T-helper 2 cell (primary cell): ENCODE measurements at places on chromosomes 7 and 10.

DNA sequence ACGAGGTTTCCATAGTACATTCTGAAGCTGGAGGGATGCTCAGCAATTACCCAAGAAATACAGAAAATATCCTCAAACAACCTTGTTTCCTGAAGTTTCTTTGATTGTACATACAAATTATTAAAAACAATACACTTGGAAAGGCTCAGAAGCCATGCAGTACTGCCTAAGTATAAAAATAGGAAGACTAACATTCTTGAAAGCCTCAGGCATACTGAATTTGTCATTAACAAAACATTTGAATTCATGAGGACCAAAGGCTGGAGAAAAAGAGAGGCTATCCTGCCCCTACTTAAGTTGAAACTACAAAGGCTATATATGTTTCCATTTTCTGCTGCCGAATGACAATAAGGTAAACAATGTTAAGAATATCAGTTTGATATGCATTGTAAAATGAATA lies 54.3 kb upstream of the SGCE start:
- DNase-seq, result no peak

DNA sequence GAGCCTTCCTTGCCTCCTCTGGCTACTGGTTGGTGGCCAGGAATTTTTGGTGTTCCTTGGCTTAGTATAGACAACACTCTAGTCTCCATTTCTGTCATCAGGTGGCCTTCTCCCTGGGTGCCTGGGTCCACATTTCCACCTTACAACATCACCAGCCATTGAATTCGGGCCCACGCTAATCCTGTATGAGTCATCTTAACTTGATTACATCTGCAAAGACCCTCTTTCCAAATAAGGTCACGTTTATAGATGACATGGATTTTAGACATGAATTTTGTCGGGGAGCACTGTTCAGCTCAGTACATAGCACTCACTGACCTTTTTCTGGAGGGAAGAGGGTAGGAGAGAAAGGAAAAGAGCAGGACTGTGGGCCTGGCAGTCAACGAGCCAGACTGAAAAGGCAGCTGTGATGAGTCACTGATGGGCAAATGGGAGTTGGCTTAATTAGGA lies 39.4 kb downstream of the MMRN2 start:
- no peak for DNase-seq

- DNase-seq, result no peak
Measured at GRCh38 chr10:97406064-97406463, 4.9 kb upstream of the RRP12 start.

DNA sequence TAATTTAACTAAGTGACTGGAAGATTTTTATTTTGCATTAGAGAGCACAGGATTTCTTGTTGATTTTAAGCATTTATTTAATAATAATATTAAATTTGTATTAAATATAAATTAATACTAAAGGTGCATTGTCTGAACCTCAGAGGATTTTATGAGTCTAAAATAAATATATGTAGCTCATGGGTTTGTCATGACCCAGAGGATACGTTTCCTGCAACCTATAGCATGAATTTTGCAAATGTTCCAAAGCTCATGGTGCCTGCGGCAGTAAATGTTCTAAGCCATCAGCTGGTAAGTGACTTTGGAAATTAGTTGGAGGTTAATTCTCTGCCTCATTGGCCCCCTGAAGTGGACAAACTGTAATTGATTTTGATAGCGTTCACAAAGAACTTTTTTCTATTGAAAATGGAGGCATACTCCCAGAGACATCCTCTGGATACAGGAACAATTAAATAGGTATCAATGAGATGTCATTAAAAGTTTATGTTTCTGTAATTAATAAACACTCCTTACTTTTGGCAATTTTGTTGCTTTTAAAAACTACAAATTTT lies 397.4 kb downstream of the ANKRD7 start:
- no peak for DNase-seq

GRCh38 chr7:129222064-129222463 lies 2.8 kb upstream of the AHCYL2 start:
- no peak for DNase-seq

DNA sequence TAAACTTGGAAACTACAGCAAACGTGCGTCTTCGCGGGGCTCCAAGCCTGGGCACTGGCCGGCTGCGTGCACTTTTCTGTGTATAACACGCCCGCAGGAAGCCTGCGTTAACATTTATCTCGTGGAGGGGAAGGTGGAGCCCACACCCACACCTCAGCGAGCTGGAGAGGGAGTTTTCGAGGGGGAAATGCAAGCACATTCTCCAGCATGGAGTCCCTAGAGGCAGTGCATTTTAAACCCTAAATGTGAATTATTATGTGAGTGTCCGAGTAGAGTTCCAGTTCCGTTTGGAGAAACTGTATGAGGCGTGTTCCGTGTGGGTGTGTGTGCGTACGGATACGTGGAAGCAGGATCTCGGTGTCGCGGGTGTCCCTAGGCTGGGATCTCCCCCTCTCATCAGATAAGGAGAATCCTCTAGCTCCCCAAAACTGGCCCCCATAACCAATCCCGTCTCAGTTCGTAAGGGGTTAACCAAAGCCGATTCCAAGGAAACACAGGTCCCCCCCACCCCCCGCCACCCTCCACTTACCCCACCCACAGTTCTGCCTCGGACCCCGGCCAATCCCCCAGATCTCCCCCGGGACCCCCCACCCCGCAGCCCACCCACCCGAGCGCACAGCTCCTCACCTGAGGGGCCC lies 403 bp downstream of the CDK6 start:
- DNase-seq, result peak; percentile 23

GRCh38 chr10:17764142-17764541 lies 12.1 kb downstream of the TMEM236 start:
- DNase-seq, result no peak

GRCh38 chr10:97314671-97315070 lies 4.4 kb upstream of the FRAT1 start:
- DNase-seq, result no peak

DNA sequence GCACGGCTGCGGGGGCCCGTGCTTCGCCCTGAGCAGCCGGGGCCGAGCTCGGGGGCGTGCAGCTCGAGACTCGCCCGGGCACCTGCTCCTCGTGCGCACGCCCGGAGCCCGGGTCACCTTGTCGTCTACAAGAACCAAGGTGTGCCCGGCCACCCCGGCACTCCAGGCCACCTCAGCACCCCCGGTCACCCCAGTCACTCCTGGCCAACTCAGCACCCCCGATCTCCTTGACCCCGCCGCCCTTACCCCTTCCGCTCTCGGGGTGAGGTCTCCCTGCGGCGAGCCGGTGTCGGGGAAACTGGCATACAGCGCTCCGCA lies 268 bp upstream of the IGFBP3 start:
- no peak for DNase-seq

DNA sequence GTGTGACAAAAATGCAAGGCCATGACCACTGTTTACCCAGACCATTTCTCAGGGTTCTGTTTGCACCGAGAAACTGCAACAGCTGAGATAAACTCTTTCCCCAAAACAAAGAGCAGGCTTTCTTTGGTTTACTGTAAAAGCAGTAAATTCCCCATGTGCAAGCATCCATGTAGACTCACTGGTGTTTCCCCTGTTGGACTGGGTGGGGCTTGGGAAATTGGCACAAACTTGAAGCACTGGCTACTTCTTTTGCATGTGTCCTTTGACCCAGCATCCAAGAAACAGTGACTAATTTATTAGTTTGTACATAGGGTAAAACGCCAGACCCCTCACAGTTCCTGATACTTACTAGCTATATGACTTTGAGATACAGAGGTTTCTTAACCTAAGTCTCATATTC lies 12.3 kb downstream of the IQUB start:
- DNase-seq, result no peak
